IMR-90 (cell line): ENCODE measurements at places on chromosomes 6 and 20.
A peak's percentile ranks its signal among the peaks of the same experiment; 100 is the strongest.

- no peak for DNase-seq
Measured at GRCh38 chr6:140833408-140833807, 1299.3 kb upstream of the GJE1 start.

DNA sequence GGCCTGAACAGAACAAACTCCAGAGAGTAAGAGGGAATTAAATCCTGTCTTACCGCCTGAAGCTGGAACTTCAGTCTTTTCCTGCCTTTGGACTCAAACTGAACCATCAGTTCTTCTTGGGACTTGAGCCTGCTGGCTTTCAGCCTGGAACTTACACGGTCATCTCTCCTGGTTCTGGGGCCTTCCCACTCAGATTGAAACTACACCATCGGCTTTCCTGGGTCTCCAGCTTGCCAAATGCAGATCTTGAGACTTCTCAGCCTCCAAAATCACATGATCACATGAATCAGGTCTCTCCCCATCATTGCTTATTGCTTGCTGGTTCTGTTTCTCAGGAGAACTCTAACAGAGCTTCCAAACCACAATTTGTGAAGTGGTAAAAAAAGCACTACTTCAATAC lies 276.3 kb downstream of the KIF16B start:
- no peak for DNase-seq

DNA sequence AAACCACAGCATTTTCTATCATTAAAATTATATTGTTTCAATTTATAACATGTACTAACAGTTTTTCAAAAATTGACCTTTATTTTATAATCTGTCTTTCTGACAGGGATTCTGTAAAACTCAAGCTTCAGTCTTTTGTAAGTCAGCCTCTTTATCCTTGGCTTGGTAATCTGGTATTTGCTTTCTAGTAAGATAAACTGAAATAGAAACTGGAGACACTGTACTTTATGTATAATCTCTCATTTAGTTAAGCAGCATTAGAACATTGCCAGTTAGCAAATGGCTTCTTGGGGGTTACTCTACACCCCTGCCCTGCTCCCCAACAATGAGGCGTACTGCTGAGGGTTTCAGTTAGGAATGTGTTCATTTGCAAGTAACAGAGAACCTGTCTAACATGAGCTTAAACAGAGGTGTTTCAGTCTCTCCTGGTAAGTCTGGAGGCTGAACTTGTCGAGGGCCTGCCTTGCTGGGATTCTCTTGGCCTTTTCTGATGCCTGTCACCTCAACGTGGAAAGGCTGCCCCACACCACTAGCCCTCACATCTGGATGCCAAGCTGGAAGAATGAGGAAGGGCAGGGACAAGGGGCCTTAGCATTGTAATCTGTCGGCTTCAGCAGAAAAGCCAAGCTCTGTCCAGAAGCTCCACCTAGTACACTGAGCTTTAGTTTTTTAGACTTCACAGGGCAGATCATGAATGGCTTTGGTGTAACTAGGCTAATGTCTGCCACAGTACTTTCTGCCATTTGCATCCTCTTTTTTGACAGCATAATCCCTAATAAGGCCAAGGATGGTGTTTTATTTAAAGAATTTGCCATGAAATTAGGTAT lies 34.8 kb downstream of the SH3BGRL2 start:
- no peak for DNase-seq

- no peak for DNase-seq
Measured at GRCh38 chr6:159978291-159979135, 9.6 kb downstream of the IGF2R start.

DNA sequence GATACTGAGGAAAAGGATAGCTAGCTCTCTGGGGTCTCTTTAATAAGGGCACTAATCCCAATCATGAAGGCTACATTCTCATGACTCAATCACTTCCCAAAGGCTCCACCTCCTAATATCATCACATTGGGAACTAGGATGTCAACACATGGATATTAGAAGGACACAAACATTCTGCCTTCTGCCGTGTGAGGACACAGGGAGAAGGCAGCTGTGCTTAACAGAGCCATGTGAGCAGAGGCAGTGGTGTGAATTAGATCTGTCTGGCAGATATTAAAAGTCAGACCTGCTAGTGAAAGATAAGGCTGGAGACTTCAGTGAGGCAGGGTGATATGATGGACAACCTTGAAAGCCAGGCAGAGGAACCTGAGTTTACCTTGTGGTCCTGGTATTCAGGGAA lies 341.9 kb downstream of the ARHGAP18 start:
- no peak for DNase-seq

DNA sequence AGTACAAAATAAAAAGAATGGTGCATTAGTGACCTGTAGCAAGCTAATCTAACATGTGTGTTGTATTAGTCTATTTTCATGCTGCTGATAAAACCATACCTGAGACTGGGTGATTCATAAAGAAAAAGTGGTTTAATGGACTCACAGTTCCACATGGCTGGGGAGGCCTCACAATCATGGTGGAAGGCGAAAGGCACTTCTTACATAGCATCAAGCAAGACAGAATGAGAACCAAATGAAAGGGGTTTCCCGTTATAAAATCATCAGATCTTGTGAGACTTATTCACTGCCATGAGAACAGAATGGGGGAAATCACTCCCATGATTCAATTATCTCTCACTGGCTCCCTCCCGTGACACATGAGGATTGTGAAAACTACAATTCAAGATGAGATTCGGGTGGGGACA lies 45.4 kb upstream of the AIG1 start:
- DNase-seq: no peak

- DNase-seq: peak; percentile 96
Measured at GRCh38 chr6:132391391-132392269, 9.6 kb downstream of the MOXD1 start.

- DNase-seq: no peak
Measured at GRCh38 chr20:51411870-51412269, 130.6 kb downstream of the NFATC2 start.

- DNase-seq: peak; percentile 76
Measured at GRCh38 chr6:125095580-125096301, 57.8 kb upstream of the TPD52L1 start.

DNA sequence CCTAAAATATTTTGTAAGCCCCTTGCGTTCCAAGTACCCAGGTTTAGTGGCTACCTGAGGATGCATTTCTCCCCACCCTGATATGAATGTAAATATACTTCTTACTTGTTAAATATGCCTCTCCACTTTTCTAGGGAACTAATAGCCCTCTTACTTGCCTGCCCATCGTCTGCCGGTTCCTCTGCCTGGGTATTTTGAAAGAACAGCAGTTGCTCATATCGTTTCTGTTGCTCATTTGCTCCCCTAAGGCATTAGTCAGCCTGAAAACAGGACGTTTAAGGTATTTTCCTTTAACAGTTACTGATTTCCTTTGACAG lies 141.3 kb upstream of the CARMIL1 start:
- DNase-seq: no peak

- DNase-seq: no peak
Measured at GRCh38 chr6:148760258-148760534, 13.4 kb downstream of the UST start.

GRCh38 chr6:29465801-29466200 lies 8.8 kb downstream of the OR2H1 start:
- DNase-seq: no peak

GRCh38 chr6:134730013-134730412 lies 219.9 kb downstream of the ALDH8A1 start:
- no peak for DNase-seq

- DNase-seq: peak; percentile 31
Measured at GRCh38 chr20:17614176-17614811, 44.4 kb downstream of the DSTN start.

GRCh38 chr6:53484476-53485280 lies 60.2 kb downstream of the GCLC start:
- peak; percentile 75 for DNase-seq

- DNase-seq: peak; percentile 59
Measured at GRCh38 chr6:121732641-121733040, 297.2 kb downstream of the GJA1 start.

GRCh38 chr6:43939281-43940070 lies 169.5 kb downstream of the VEGFA start:
- DNase-seq: no peak

GRCh38 chr20:32763202-32764004 lies 1.2 kb downstream of the DNMT3B start:
- no peak for DNase-seq

DNA sequence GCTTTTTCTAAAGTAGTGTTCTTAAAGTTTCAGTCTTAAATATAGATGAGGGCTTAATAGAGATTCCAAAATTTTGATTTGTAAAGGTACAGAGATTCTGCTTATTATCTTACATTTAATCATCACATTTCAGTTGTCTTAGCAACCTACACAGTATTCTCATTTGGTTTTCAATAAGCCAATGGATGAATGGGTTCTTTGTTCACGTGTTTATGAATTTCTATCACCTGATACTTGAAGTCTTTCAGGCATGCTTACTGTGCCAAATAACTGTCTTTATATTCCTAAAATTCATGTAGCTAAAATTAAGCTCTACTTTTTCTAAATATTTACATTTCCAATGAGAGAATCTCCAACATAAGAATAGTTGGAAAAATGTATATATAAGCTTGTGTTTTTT lies 152.7 kb downstream of the EYA4 start:
- DNase-seq: no peak

- DNase-seq: no peak
Measured at GRCh38 chr20:58637466-58638213, 13.4 kb upstream of the STX16 start.

GRCh38 chr6:137699031-137699683 lies 167.9 kb upstream of the TNFAIP3 start:
- DNase-seq: peak; percentile 46

- DNase-seq: peak; percentile 86
Measured at GRCh38 chr6:35452183-35453090, at the start of gene FANCE. TSS of gene FANCE (plus strand) at chr6:35452338. CDS start at chr6:35452546, 208 bp downstream.

DNA sequence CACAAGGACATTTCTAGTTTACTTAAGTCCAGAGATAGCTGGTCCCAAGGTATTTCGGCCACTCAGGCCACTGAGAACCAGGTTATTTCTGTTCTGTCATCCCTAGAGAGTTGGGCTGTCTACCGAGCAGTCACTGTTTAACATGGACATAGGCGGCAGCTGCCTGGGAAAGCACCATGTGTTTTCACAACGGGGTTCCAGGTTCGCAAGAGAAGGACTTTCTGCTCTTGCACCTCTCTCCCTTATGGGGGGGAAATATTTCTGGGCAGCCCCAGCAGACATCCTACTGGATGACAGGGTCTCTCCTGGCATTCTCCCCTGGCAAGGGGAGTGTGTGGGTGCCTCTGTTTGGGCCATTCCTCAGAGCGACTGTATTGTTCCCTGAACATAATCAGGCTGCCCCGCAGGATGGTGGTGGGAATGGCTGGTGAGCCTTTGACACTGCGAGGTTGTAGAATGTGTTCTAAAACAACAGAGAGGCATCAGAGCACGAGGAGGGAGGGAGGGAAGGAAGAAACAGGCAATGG lies 64.4 kb upstream of the DUSP22 start:
- no peak for DNase-seq

GRCh38 chr20:46682063-46682821 lies 7.0 kb downstream of the TP53RK start:
- no peak for DNase-seq

- no peak for DNase-seq
Measured at GRCh38 chr6:107655245-107655644, 165.3 kb downstream of the SOBP start.

DNA sequence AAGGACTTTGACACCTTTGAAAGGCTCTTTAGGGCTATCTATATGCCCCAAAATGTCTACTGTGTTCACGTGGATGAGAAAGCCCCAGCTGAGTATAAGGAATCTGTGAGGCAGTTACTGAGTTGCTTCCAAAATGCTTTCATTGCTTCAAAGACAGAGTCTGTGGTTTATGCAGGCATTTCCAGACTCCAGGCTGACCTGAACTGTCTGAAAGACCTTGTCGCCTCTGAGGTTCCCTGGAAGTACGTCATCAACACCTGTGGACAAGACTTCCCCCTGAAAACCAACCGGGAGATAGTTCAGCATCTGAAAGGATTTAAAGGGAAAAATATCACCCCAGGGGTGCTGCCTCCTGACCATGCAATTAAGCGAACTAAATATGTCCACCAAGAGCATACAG lies 65.2 kb downstream of the GCNT2 start:
- no peak for DNase-seq

DNA sequence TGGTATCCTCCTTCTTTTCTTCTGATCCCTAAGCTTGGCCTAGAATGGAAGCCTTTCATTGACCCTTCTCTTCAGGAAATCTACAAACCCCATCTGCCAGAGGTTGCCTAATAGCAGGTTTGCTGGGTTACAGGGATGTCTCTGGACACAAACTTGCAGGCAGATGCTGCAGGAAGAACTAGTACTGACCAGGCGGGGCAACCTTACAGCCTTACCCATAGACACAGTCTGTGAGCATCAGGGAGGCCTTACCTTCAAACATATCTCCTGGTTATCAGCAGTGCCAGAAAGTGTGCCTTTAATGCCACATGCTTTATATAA lies 2.6 kb downstream of the SCUBE3 start:
- DNase-seq: no peak

GRCh38 chr6:150720774-150721233 lies 121.1 kb downstream of the PLEKHG1 start:
- no peak for DNase-seq

DNA sequence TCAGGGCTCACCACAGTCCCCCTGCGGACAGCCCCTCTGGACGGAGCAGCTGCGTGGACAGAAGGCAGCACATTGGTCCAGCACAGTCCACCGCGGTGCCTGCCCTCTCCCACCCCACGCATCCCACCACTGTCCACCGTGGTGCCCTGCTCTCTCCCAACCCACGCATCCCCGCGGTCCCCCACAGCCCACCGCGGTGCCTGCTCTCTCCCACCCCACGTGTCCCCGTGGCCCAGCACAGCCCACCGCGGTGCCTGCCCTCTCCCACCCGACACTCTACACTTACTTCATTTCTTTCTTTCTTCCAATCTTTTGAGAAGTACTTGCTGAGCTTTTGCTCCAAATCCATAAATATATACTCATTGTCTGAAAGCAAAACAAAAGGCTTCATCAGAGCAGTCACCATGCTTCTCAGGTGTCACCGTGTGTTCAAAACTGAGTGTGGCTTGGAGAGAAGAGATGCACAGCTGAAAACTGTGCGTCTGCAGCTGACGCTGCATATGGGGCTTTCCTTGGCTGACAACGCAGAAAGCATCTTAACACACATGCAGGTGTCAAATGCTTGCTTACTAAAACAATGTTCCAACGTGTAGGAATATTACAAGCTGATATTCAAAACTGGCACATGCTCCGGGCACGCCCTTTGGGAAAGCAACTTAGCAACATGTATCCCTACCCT lies 11.8 kb downstream of the FRMD1 start:
- DNase-seq: no peak

- DNase-seq: no peak
Measured at GRCh38 chr6:143128681-143129015, 68.0 kb downstream of the AIG1 start.

- no peak for DNase-seq
Measured at GRCh38 chr6:10398446-10399218, 16.2 kb downstream of the TFAP2A start.

- peak; percentile 61 for DNase-seq
Measured at GRCh38 chr6:37021356-37022129, 16.1 kb downstream of the FGD2 start.

DNA sequence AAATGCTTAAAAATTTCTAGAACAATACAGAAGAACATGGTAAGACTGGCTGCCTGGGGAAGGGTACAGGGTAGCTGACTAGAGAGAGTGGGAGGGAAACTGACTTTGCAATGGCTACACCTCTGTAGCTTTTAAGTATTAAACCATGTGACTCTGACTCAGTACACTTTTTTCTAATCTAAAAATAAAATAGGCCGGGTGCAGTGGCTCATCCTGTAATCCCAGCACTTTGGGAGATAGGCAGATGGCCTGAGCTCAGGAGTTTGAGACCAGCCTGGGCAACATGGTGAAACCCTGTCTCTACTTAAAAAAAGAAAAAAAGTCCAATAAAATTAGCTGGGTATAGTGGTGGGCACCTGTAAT lies 18.5 kb downstream of the ATP9A start:
- peak; percentile 79 for DNase-seq

- no peak for DNase-seq
Measured at GRCh38 chr6:140494321-140495108, 1120.1 kb upstream of the CITED2 start.
